A549 treated with ZK216348 at 1 μM for 4 hours (cell line): ENCODE measurements at places on chromosomes 7 and 10. TPM values are rescaled to one million over a fixed set of nuclear protein-coding genes. Genes with fewer than 3 reads are reported as not detected.

NUTM2E gene
- total RNA-seq, result 0.25 to 0.90 TPM (median 0.31 TPM) in 5 replicates

OR2A2 gene
- total RNA-seq, result not detected in 5 replicates

PTF1A gene
- not detected in 5 replicates for total RNA-seq

EFCAB10 gene
- 1.7 to 5.2 TPM (median 2.5 TPM) in 5 replicates for total RNA-seq

ANXA7 gene
- total RNA-seq, result 107 to 140 TPM (median 108 TPM) in 5 replicates

OR2A5 gene
- total RNA-seq, result not detected in 5 replicates

POM121C gene
- 25.1 to 44.2 TPM (median 39.0 TPM) in 5 replicates for total RNA-seq

ZP3 gene
- 13.1 to 23.3 TPM (median 18.2 TPM) in 5 replicates for total RNA-seq

TRUB1 gene
- total RNA-seq, result 11.3 to 18.7 TPM (median 15.9 TPM) in 5 replicates

AQP1 gene
- total RNA-seq, result 0.35 to 0.87 TPM (median 0.46 TPM) in 5 replicates

CFAP70 gene
- 0.11 to 0.22 TPM (median 0.12 TPM) in 5 replicates for total RNA-seq

KEL gene
- 0.05 TPM in 1 of 5 replicates, not detected in the others for total RNA-seq

ABCB4 gene
- not detected in 5 replicates for total RNA-seq

TEX36 gene
- not detected in 5 replicates for total RNA-seq

PLAU gene
- total RNA-seq, result 101 to 107 TPM (median 105 TPM) in 5 replicates

RAPGEF5 gene
- total RNA-seq, result 0.05 to 0.25 TPM (median 0.18 TPM) in 5 replicates

STMP1 gene
- total RNA-seq, result 20.8 to 37.3 TPM (median 30.8 TPM) in 5 replicates

CHCHD1 gene
- 63.4 to 72.2 TPM (median 67.6 TPM) in 5 replicates for total RNA-seq

ZNF680 gene
- 0.72 to 2.8 TPM (median 1.9 TPM) in 5 replicates for total RNA-seq

CPN1 gene
- total RNA-seq, result 0.16 to 0.28 TPM (median 0.22 TPM) in 4 of 5 replicates, not detected in the other

GARIN1A gene
- total RNA-seq, result 0.52 to 1.2 TPM (median 0.75 TPM) in 5 replicates

SPDYE2 gene
- not detected in 5 replicates for total RNA-seq

PLXNA4 gene
- total RNA-seq, result 0.49 to 1.6 TPM (median 0.74 TPM) in 5 replicates

SOSTDC1 gene
- total RNA-seq, result not detected in 5 replicates

OR6V1 gene
- total RNA-seq, result not detected in 5 replicates

NPFFR1 gene
- total RNA-seq, result not detected in 5 replicates

STEAP4 gene
- total RNA-seq, result not detected in 5 replicates

STEAP1B gene
- 0.16 to 0.23 TPM (median 0.18 TPM) in 3 of 5 replicates, not detected in the others for total RNA-seq

ZCWPW1 gene
- 0.85 to 2.1 TPM (median 1.4 TPM) in 5 replicates for total RNA-seq

TUBAL3 gene
- 0.22 to 0.45 TPM (median 0.33 TPM) in 5 replicates for total RNA-seq

NUDT13 gene
- total RNA-seq, result 2.4 to 4.2 TPM (median 2.7 TPM) in 5 replicates

C10orf62 gene
- total RNA-seq, result 0.15 TPM in 1 of 5 replicates, not detected in the others

MEOX2 gene
- not detected in 5 replicates for total RNA-seq

SEMA3D gene
- 0.13 TPM in 1 of 5 replicates, not detected in the others for total RNA-seq

FAM25G gene
- total RNA-seq, result 3.8 TPM in 1 of 5 replicates, not detected in the others

GRID2IP gene
- not detected in 5 replicates for total RNA-seq

CASTOR2 gene
- total RNA-seq, result 1.7 to 4.7 TPM (median 4.2 TPM) in 5 replicates

FAM241B gene
- total RNA-seq, result 13.3 to 22.9 TPM (median 18.8 TPM) in 5 replicates

ENTPD1 gene
- 0.05 to 0.17 TPM in 2 of 5 replicates, not detected in the others for total RNA-seq

FFAR4 gene
- 0.12 to 0.33 TPM (median 0.22 TPM) in 5 replicates for total RNA-seq

TRIM8 gene
- 40.3 to 45.9 TPM (median 44.9 TPM) in 5 replicates for total RNA-seq

DHTKD1 gene
- total RNA-seq, result 6.3 to 12.9 TPM (median 8.5 TPM) in 5 replicates

TMEM120A gene
- 34.8 to 47.6 TPM (median 44.6 TPM) in 5 replicates for total RNA-seq

LRGUK gene
- 0.18 to 0.73 TPM (median 0.36 TPM) in 5 replicates for total RNA-seq

TBX20 gene
- 1.6 to 2.9 TPM (median 1.8 TPM) in 5 replicates for total RNA-seq

CYP17A1 gene
- not detected in 5 replicates for total RNA-seq

CTBP2 gene
- total RNA-seq, result 92.5 to 119 TPM (median 112 TPM) in 5 replicates

FGFR2 gene
- total RNA-seq, result 0.31 to 0.68 TPM (median 0.45 TPM) in 5 replicates

AOAH gene
- total RNA-seq, result not detected in 5 replicates

IL6 gene
- 0.83 to 8.5 TPM (median 2.0 TPM) in 5 replicates for total RNA-seq

LIPN gene
- total RNA-seq, result not detected in 5 replicates

VAX1 gene
- total RNA-seq, result 1.3 to 1.6 TPM (median 1.4 TPM) in 5 replicates

DNAJB6 gene
- total RNA-seq, result 98.5 to 150 TPM (median 106 TPM) in 5 replicates

OGDHL gene
- 0.14 to 0.36 TPM (median 0.18 TPM) in 5 replicates for total RNA-seq

VSIR gene
- 19.2 to 36.7 TPM (median 33.4 TPM) in 5 replicates for total RNA-seq

INMT gene
- total RNA-seq, result not detected in 5 replicates

CALCR gene
- not detected in 5 replicates for total RNA-seq

TMEM225B gene
- total RNA-seq, result 0.75 to 1.4 TPM (median 0.92 TPM) in 5 replicates

CCDC172 gene
- total RNA-seq, result not detected in 5 replicates
